Activated T-cell treated with anti-CD3 and anti-CD28 coated beads, Interleukin-2, amount 50 U/mL, for 72 hours (primary cell): ENCODE measurements at places on chromosomes 11 and 22. TPM values are rescaled to one million over a fixed set of nuclear protein-coding genes. Genes with fewer than 3 reads are reported as not detected.

Gene LIPT2
- 4.3 TPM for total RNA-seq

Gene GGTLC3
- not detected for total RNA-seq

Gene MICAL2
- 322 TPM for total RNA-seq

Gene OR5T1
- not detected for total RNA-seq

Gene BACE1-AS
- 9.6 TPM for total RNA-seq

GRCh38 chr11:119341222-119342022 is 739 bp upstream of the C1QTNF5 start:
- DNase-seq: no peak

- no peak for DNase-seq
Measured at GRCh38 chr11:30876228-30876627, 290.1 kb upstream of the MPPED2 start.

DNA sequence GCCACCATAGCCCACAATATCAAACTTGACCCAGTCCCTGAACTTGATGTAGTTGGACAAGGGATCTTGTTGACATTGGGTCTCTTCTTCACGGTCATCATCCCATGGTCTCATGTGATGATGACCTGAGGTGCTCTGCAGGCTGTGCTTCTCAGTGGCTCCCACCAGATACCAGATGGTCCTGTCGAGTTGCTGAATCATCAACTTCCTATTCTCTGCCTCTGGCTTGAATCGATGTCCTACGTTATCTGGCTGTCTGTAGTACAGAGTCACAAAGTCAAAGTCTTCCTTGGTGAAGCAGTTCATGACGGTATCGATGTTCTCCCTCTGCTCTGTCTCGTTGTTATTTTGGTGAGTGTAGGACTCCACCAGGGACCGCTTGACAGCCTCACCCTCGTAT is 145.7 kb upstream of the ALDH3B2 start:
- DNase-seq: no peak

DNA sequence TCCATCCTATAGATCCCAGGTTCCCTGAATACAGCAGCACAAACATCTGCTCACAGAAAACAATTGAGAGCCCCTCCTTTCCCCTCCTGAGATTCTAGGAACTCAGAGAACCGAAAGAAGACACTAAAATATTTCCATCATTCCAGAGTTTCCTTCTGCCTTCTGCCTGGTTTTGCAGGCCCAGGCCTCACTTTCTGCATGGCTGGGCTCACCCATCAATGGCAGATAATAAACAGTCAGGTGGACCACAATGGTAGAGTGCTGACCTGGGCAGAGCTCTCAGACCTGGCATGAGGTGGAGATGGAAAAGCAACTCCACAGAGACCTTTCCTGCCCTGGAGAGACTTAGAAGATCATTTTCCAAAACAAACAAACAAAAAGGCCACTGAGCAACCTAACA is 389.1 kb downstream of the NXPE2 start:
- DNase-seq: no peak

- no peak for DNase-seq
Measured at GRCh38 chr11:74849525-74850391, 99.1 kb downstream of the XRRA1 start.

- DNase-seq: no peak
Measured at GRCh38 chr11:78399136-78399535, 18.5 kb downstream of the GAB2 start.

GRCh38 chr11:15970506-15971214 is 385.7 kb downstream of the SOX6 start:
- no peak for DNase-seq

GRCh38 chr11:78542007-78542406 is 32.7 kb downstream of the NARS2 start:
- DNase-seq: no peak
